ENCODE measurements at places on chromosomes 13 and 19.
A peak's percentile ranks its signal among the peaks of the same experiment; 100 is the strongest.

DNA sequence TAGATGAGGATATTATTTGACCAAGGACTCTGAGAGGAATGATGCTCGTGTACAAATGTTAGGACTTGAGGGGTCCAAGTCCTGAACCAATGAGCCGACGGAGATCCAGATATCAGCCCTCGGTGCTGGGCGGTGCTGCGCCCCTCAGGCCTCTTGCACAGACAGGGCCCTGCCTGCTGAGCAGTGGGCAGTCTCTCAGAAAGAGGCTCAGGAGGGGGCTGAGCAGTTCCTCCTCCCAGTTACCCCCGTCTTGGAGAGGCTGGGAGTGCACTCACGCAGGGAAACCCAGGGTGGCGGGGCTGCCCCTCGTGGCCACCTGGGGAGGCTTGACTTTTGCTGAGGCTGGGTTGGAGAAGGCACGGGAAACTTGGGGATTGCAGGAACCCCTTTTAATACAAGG lies 18.4 kb downstream of the TEX29 start:
- no peak for DNase-seq

- no peak for DNase-seq
Measured at GRCh38 chr13:27921421-27921960, 1.7 kb downstream of the PDX1 start.

DNA sequence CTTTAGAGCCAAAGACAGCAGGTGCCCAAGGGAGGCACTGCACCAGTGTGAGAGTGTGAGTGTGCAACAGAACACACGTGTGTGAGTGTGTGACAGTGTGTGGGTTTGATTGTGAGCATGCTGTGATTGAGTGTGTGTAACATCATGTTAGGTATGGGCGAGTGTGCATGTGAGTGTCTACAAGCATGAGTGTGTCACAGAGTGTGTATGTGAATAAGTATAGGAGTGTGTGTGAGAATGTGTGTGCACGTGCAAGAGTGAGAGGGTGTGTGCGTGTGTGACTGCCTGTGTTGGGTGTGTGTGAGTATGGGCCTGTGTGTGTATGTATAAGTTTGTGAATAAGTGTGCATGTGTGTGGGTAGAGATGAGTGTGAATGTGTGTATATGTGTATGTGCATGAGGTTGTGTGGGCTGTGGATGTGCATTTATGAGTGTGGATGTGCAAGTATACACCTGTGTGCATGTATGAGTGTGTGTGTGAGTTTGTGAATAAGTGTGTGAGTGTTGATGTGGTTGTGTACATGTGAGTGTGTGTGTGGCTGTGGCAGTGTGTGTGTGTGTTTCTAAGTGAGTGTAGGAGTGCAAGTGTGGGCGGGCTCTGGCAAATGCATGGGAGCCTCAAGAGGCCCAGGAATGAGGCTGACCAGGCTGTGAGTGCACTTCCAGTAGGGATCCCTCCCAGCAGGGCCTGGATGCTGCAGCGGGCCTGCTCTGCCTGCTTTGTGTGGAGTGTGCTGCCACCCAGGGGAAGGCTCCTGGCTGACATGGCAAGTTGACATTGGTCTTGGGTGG lies 198.4 kb downstream of the COL4A1 start:
- DNase-seq = peak; percentile 83

DNA sequence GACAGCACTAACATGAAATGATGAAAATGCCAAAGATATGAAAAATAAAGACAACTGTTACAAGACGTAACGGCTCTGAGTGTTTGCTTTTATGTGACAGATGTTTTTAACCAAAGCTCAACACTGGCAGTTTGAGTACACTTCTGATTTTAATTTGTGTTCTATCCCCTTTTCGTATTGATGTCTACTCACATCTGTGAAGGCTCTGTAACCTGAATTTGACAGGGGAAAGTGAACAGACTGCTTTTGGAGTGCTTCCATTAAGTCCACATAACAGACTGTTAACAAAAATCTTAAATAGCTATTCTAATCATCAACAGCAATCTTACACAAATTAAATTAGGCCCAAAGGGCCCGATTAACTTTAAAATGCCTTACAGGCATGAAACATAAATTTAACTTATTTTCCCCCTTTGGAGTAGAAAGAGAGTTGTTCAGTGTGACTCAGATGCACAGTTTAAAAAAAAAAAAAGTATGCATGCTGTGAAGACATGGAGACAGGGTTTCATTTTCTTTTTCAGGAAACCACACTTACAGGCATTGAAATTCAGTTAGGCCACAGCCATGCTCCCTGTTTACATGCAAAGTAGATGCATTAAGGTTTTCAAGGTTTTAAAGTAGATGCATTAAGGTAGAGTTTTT lies 16.3 kb upstream of the RNASEH2B start:
- DNase-seq = no peak

DNA sequence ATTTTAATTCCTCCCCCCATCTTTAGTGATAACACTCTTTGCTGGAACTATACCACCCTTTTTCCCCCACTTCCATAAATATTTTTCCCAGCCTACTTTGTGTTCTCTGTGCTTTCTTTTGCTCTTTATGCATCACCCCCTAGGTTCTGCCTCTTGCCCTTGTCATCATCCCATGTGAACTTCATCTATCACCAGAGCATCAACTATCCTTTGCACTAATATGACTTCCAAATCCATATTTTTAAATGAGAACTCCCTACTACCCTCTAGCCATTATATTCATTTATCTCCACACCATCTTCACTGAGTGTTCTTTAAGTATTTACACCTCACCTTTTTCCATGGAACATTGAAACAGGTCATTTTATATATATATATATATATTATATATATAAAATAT lies 452.7 kb downstream of the FOXO1 start:
- DNase-seq = no peak

DNA sequence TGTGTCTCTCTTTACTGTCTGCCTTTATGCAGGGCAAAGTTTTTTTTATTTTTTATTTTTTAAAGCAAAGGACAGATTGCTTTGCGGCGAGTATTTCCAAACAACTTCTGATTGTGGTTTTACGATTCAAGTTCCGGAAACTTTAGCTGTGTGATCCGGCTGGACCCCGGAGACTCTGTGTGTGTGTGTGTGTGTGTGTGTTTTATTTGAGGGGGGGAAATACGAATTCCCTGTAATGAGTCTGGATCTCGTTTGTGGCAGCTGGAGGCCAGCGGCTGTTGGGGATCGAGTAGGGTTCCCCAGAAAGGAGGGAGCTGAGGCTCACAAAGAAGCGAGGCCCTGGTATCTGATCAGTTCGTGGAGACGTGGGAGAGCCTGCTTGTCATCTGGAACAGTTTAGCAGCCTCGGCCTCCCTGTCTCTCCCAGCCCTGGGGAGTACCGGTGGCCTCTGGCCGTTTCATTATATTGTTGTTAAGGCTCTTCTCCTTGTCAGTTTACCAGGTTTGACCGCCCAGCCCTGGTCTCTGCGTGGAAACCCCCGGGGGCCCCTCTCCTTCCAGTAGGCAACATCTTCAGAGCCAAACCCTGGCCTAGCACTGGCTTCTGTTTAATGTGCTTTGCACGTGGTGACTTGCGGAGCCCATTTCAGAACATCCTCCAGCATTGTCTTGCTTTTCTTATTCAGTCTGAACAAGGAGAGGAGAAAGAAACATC lies 1.3 kb downstream of the FARP1 start:
- DNase-seq = no peak

- no peak for DNase-seq
Measured at GRCh38 chr19:7541475-7541824, 5.9 kb downstream of the PNPLA6 start.

DNA sequence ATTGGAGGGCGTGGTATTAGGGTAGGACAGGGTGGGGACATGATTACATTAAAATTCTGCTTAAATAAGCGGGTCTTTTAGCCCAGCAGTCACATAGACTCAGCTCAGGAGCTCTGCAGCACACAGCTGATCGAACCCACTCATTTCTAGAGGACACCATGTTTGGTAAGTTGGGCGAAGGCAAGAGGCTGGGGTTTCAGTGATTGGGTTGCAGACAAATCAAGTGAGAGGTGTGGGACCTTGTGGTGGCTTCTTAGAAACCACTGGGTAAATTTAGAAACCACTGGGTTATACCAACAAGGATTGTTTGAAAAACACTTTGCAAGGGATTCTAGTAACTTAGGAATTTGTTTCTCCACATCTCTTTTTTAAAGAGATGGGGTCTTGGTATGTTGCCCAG lies at the start of gene LEUTX:
LEUTX (plus strand) TSS at position 92 of the 400 bp plus-strand sequence; CDS start at position 159, 67 bp downstream.
- DNase-seq = no peak

GRCh38 chr19:1136201-1136600 lies 32.4 kb downstream of the GPX4 start:
- DNase-seq = no peak

All from NCI-H2029 (cell line).